ENCODE measurements at places on chromosomes 13 and 19.

DNA sequence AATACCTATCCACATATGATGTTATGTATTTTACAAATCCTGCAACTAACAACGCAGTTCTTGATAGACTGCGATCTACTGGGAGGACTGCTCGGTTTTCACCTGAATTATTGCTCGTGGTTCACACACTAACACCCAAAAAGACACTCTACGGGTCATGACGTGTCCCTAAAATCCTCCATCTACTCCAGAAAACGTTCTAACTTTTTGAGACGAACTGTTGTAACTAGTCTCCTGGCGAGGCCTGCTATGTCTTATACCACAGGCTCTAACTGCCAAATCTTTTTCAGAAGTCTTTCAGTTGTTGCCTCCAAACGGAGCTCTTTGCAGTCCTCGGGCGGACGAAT is 108.2 kb downstream of the KCNRG start:
- no peak for DNase-seq

DNA sequence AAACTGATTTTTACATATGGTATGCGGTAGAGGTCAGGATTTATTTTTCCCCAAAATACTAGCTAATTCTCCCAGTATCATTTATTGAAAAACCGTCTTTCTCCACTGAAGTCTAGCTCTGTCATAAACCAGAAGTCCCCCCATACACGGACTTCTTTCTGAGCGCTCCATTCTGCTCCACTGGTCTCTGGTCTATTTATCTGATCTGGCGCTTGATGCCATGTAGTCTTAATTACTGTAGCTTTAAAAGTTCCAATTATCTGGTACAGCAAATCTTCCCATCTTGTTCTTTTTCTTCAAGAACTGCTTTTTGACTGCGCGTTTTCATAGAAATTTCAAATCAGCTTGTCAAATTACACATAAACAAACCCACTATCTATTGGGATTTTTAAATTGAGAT is 13.7 kb downstream of the DCUN1D2 start:
- no peak for DNase-seq

- no peak for DNase-seq
Measured at GRCh38 chr13:41545432-41545707, 88.0 kb downstream of the RGCC start.

DNA sequence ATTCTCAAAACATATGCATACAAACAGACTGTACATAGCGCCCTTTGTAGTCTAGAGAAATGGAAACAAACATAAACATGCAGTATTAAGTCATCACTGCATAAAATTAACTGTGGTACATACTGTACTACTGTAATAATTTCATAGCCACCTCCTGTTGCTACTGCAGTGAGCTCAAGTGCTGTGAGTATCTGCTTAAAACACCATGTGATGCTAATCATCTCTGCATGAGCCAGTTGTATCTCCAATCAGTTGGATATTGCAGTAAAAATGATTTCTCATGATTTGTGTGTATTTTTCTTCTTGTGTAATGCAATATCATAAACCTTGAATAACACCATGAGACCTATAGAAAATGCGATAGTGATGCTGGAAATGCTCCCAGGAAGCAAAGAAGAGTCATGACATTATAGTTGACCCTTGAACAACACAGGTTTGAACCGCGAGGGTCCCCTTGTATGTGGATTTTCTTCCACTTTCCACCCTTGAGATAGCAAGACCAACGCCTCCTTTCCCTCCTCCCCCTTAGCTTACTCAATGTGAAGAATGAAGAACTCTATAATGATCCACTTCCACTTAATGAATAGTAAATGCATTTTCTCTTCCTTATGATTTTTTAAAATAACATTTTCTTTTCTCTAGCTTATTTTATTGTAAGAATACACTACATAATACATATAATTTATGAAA is 4.1 kb downstream of the TNFSF13B start:
- DNase-seq = no peak

- no peak for DNase-seq
Measured at GRCh38 chr13:28089065-28089464, 11.3 kb downstream of the FLT3 start.

DNA sequence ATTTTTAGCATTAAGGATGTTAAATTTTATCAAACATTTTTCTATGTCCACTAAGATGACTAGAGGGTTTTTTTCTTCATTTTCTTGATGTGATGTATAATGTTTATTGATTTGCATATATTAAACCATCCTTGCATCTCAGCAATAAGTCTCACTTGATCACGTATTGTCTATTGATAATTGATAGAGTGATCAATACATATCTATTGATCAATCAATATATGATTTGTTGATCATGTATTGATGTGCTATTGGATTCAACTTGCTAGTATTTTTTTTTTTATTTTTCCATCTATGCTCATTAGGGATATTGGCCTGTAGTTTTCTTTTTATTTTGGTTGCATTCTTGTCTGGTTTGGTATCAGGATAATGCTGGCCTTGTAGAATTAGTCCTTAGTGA is 2202.0 kb downstream of the PCDH9 start:
- no peak for DNase-seq

DNA sequence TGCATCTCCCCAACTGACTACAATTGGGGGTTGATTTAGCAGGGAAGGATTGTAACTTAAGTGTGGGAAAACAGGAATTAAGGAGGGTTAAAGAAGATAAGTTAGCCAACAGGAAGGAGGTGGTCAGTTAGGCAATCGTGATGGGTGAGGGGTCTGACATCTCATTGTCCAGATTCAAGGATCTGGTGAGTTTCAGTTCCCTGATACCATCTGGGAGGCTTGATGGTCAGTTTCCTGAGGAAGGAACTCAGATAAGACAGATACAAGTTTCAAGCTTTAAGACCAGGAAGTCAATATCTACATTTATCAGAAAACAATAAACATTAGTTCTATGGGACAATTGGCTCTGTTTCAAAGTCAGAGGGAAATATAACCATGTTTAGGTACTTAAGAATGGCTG is 601.8 kb downstream of the SLITRK6 start:
- DNase-seq = no peak

- DNase-seq = no peak
Measured at GRCh38 chr19:44661904-44662303, 9.4 kb upstream of the CEACAM19 start.

DNA sequence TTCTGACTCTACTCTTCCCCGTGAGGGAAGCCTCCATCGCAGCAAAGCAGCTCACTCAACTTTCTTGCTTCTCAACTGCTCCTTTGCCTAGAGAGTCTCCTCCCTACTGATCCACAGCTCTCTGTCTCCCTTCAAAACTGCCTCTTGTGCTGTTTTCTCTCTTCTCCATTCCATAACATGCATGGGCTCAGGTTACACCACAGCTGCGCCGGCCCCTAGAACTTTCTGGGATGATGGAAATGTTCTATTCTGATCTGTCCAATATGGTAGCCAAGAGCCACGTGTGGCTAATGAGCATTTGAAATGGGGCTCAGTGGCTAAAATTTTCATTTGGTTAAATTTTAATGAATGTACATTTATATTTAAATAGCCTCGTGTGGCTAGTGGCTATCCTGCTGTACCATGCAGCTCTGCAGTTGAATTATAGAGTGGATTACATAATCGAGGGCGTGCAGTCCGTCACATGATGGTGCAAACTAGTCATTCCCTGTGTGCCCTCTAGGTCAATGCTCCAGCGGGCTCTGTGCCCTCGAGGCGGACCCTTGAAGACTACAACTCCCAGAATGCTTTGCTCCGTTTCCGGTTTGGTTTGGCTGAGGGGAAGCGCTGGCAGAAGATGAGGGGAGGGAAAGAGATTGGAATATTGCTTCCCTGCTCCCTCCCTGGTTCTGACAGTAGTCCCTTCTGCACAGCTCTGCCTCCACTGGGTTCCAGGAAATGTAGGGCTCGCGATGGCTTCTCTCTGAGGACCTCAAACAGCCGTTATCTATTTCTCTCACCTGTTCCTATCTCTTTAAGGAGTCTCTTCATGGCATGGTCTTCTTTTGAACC is 109.8 kb downstream of the CACNA1A start:
- peak; percentile 30 for DNase-seq

- DNase-seq = no peak
Measured at GRCh38 chr13:48873587-48873986, 102.1 kb upstream of the FNDC3A start.

DNA sequence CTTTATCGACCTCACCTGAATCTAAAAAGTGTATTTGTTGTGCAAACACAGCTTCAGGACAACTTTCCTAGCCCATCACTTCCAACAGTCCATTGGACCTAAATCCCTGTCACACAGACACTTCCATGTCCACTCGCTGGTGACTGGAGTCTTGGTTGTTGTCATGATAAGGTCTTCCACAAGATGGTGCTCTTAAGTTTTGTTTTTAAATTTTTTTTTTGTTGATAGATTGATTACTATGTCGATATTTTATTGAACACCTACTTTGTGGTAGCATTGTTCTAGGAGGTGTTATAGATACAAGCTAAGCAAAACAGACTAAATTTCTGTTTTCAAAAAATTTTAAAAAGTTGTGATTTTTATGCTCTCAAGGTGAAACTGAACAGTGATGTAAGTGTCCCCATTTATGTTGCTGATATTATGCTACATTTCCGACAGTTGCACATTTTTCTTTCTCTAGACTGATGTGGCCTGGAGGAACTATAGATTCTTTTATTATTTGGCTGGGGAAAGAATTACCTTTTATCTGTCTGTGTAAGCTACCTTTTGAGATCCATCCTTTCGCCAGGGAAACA is 8.1 kb upstream of the ERICH6B start:
- no peak for DNase-seq

DNA sequence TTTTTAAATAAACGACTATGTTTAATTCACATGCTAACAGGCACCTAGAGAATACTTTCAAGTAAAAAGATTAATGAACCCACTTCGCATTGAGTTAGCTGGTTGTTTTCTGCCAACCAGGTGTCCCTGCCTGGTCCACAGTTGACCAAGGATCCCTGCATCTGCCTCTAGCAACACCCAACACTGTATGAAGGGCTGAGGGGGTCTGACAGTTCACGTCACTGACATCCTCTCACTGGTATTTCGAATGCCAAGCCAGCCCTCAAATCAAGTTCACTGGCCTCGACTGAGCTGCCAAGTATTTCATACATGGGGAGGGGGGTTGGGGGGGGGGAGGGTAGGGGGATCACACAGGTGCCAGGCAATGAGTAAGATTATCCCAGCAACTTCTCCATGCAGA is 25.4 kb downstream of the SLC25A30 start:
- no peak for DNase-seq

GRCh38 chr19:391207-391557 is 17.8 kb downstream of the C2CD4C start:
- no peak for DNase-seq

- DNase-seq = peak; percentile 78
Measured at GRCh38 chr13:112066624-112067004, 335 bp upstream of the SOX1 start.

- no peak for DNase-seq
Measured at GRCh38 chr19:18119717-18120105, 22.1 kb downstream of the MAST3 start.

DNA sequence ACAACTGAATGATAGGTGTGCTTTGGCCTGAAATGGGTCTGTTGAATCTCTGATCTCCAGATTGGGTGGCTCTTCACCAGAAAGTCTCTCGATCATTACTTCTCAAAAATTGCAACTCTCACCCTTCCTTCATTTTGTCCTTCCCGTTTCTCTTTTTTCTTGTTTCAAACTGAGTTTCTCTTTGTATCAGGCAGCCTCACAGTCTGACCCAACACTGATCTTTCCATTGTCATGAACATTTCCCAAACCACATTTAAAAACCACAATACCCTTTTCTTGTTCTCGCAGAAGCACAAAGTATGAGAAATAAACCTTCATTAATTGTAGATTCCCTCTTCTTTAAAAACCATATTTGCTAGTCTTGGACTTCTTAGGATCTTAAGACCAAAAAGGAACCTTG is 33.6 kb upstream of the HMGB1 start:
- no peak for DNase-seq

DNA sequence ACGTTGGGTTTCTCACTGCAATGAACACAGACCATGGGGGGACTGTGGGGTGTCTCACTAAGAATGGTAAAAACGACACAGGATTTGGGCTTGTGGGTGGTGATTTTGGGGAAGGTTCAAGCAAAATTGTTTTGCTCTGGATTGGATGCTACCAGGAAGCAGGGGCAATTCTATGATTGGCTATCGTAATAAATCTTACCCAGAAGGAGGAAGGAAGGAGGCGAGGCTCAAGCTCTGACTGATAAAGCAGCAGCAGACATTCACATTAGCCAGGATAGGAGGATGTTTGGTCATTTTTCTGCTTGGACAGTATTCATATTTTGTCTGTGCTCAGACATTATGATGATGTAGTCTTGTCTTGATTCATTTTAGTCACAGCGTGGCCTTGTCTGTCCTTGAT is 1.5 kb downstream of the ZNF576 start:
- DNase-seq = no peak

DNA sequence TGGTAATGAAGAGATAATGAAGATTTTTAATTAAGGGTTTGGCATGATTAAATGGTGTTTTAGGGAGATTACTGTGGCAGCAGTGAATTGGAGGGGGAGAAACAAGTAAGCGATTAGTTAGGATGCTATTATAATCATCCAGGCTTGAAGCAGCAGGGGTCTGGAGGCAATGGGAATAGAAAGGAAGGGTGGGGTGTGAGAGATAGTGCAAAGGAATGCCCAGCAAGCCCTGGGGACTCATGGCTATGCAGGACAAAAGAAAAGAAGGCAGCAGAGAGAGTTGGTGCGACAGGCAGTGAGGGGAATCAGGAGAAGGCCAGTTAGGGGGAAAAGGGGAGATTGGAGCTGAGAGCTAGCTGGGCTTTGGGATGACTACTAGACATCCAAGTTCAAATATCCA is 34.5 kb downstream of the SOX21 start:
- DNase-seq = no peak

DNA sequence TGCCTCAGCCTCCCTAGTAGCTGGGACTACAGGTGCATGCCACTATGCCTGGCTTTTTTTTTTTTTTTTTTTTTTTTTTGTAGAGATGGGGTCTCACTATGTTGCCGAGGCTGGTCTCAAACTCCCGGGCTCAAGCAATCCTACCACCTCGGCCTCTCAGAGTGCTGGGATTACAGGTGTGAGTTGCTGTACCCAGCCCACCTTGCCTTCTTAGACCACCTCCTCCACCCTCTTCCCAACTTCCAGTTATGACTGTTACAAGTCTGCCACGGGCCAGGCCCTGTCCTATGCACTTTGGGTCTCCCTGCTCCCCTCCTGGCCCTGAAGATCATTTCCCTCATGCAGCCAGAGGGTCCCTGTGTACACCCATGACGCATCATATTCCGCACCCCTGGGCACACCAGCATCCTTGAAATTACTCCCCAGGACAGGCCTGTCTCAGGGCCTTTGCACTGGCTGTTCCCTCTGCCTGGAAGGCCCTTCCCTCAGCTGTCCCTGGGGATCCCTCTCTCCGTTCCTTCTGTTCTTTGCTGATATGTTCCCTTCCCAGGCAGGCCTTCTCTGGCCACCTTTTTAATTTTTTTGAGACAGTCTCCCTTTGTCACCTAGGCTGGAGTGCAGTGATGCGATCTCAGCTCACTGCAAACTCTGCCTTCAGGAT is 3.0 kb downstream of the LGALS4 start:
- DNase-seq = no peak

GRCh38 chr13:95656386-95657015 is 12.0 kb upstream of the DZIP1 start:
- no peak for DNase-seq

DNA sequence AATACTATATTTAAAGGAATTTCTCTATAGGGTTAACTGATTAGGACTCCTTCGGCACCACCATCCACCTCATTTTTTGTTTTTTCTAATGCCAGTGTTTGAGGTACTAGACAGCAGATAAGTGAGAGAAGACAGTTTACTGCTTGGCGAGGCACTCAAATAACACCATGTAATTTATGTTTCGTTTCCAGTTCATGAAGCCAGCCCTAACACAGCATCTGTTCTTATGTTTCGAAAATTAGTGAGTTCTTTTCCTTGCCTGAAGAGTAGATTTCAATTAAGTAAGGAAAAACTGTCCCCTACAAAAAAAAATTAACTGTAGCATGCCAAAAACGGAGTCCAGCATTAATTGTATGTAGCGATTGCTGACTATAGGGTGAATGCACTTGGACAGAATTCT is 409.1 kb downstream of the TBC1D4 start:
- no peak for DNase-seq

All from frontal cortex (tissue), 4 donors.